CD4-positive, alpha-beta T cell treated with Interferon gamma for 1 hour (primary cell): ENCODE measurements at places on chromosomes 13 and 19.

DNA sequence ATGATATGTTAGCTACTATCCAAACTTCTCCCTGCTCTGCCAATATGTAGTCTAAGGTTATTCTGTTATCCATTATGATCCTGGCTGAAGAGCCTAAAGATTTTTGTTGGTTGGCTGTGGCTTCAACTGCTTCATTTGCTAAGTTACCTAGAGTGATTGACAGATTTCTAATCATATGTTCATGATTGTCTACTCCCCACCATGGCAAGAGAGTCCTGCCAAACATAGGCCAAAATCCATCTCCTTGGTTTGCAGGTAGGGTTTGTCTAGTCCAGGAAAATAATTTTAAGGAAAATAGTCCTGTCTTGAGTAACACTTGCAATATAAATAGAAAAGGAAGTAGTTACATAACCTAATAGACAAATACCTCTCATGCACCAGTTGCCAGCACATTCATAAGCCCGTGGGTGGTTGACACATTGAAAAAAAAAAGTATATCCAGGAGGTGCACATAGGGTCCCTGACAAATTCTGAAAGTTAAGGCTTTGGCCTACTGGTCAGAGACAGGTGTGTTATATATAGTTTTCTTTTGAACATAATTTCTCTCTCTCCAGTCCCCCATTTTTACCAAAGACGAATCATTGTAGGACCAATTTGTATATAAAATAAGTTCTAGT is 5.4 kb upstream of the CBY2 start:
- no peak for DNase-seq

GRCh38 chr13:29496241-29496712 is 99.2 kb downstream of the SLC7A1 start:
- peak; percentile 47 for DNase-seq

DNA sequence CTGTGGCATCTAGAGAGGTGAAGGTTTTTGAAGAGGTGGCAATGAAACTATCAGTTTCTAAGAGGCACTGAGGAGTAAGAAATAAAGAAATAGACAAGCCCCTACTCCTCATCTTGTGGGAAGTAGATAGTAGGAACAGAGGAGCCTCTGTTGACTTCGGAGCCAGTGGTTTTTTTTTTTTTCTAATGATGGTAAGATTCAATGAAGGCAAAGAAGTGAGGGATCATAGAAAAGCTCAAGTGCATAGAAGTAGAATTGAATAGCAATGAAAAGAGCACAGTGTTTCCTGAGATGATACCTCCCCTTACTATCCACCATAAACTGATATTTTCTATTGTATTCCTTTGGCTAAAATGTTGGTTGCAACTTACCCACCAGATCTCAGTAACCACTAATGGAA is 46.3 kb downstream of the FREM2 start:
- no peak for DNase-seq

GRCh38 chr19:22918221-22918620 is 84.8 kb downstream of the ZNF728 start:
- DNase-seq: no peak

- DNase-seq: no peak
Measured at GRCh38 chr13:85166891-85167290, 632.3 kb downstream of the SLITRK6 start.

DNA sequence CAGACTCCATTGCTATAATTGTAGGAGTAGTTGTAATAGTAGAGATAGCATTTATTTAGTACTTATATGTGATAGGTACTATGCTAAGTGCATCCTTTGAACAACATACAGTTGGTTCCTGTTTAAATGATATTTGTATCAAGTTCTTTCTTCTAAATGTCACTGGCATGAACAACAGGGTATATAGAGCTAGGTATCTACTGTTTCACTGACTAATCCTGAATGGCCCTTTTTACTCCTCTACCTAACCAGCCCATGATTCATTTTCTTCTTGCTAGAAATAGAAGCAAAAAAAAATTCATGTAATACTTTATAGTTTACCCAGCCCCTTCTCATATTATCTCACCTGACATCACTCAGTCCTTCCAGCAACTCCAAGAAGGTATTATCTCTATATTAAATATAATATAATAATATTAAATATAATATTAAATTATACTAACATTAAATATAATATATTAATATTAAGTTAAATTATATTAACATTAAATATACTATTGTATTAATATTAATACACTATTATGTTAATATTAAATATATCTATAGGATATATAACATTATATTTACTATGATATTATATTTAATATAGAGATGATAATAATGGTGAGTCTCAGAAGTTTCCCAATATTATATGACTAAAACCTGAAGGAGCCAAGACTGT is 74.2 kb downstream of the FRY start:
- no peak for DNase-seq

DNA sequence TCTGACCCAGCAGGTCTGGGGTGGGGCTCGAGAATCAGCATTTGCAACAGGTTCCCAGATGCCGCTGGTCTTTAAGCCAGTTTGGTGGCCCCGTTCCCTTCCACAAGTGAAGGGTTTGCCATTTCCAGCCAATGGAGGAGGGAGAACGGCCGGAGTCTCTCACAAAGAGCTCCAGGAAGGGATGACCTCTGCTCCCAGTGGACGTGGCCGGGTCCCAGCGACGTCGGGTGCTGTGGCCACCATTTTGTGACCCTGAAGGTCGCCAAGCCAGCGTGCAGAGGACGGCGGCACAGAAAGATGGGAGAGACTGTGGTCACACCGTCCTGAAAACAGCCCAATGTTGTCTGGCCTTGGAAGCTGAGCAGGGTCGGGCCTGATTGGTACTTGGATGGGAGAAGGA is 8.0 kb downstream of the SHC2 start:
- DNase-seq: no peak

- DNase-seq: peak; percentile 18
Measured at GRCh38 chr13:98998831-98999638, 21.2 kb upstream of the DOCK9 start.

- DNase-seq: no peak
Measured at GRCh38 chr13:25494698-25495411, 123.1 kb downstream of the ATP8A2 start.

DNA sequence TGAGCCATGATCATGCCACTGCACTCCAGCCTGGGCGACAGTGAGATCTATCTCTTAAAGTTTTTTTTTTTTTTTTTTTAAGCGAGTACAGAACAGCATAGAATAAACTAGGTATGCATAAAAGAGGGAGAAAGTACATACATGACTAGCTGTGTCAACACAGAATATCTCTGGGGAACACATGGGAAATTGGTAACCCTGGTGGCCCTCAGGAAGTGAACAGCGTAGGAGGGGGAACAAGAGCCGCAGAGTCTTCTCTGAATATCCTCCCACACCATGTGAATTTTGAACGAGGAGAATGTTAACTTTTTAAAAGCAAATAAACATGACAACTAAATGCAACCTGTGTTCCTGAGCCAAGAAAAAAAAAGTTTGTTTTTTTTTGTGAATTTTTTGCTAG is 15.2 kb downstream of the PHLDB3 start:
- no peak for DNase-seq

DNA sequence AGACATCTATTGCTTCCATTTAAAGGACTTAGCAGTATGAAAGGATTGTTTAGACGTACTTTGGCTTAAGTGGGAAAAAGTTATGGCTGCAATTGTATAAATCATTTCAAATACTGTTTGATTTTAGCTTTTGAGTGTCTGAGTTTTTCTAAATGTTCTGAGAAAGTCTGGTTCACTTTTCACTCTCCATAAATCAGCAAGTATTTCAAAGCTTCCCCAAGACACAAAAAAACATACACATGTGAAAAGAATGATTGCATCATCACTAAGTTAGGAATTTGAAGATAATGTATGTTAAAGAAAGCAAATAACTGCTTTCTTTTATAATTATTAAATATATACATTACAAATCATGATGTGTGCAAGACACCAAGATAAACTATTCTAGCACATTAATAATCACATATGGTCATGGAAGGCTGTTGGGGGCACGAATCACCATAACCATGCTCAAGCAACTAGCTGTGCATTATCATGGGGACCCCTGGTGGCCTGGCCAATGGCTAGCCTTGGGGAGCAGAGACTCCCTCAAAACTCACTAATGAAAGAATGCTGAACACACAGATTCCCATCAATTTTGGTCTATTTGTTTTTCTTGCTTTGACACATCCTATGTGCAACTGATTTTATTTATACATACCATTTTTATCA is 111.1 kb downstream of the MIPEP start:
- no peak for DNase-seq

GRCh38 chr13:97256343-97256783 is 34.2 kb downstream of the MBNL2 start:
- DNase-seq: no peak

DNA sequence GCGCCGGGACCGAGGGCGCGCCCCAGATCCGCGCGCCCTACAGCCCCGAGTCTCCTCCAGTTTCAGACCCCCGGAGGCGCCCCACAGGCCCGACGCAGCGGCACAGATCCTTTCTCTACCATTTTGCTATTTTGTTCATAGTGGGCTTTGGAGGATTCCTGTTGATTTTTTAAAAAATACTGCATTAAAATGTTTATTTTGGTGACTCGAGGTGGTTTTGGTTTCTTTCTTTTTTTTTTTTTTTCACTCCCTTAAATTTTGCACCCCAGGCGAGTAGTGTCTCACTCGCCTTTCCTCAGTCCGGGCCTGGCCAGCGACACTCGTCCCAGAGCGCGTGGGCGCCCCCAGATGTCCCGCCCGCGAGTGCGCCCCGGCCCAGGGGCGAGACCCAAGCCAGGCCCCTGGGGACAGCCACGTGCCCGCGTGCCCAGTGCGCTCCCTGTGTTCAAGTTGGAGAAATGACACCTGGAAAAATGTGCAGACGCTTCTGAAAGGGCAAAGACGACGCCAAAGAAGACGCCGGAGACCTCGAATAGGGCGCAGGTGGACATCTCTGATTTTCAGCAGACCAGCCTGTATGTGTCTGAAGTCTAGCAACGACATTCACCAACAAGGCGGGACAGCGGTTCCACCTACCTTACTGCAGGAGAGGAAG is 471 bp upstream of the INSR start:
- DNase-seq: peak; percentile 30

DNA sequence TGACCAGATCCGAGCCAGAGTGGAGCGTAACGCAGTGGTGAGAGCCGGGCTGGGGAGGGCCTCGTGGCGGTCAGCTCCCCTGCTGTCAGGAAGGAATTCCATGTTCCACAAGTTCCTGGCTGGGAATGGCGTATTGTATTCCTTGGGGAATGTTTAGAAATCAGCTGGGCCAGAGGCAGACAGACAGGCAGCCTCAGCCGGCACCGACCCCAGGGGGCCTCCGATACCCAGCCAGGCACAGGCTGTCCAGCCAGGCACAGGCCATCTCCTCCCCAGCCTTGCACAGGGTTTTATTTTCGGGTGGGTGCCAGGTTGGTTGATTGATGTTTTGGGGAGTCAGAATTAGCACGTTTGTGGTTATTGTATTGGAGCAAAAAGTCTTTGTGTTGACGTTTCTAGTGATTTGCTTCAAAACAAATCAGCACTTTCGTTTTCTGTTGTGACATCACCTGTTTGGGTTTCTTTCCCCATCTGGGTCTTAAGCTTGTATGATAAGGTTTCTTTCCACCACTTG is 126.6 kb upstream of the MCF2L start:
- DNase-seq: no peak

DNA sequence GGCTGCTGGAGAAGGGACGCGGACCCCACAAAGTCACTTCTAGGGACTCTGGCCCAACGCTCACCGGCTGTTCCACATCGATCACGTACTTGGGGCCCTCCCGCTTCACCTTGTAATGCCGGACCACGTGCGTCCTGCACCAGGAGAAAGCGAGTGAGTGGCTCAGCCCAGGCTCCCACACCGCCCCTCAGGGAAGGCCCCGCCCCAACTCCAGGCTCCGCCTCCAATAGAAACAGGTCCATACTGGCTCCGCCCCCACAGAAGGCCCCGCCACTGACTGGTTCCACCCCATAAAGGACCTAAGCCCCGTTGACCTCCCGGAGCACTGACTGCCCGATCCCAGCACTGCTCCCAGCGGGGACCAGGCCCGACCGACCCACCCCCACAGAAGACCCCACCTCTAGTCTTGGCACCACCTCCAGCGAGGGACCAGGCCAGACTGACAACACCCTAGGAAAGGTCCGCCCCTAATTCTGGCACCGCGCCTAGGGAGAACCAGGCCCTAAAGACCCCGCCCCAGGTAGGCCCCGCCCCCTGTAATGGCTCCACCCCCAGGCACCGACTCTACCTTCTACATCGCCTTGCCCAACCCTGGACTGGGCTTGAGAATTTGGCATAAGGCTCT is 11.3 kb downstream of the STAP2 start:
- peak; percentile 74 for DNase-seq

GRCh38 chr19:39275578-39275977 is 7.4 kb downstream of the IFNL2 start:
- DNase-seq: no peak

GRCh38 chr19:30023330-30023729 is 81.3 kb downstream of the URI1 start:
- DNase-seq: no peak

DNA sequence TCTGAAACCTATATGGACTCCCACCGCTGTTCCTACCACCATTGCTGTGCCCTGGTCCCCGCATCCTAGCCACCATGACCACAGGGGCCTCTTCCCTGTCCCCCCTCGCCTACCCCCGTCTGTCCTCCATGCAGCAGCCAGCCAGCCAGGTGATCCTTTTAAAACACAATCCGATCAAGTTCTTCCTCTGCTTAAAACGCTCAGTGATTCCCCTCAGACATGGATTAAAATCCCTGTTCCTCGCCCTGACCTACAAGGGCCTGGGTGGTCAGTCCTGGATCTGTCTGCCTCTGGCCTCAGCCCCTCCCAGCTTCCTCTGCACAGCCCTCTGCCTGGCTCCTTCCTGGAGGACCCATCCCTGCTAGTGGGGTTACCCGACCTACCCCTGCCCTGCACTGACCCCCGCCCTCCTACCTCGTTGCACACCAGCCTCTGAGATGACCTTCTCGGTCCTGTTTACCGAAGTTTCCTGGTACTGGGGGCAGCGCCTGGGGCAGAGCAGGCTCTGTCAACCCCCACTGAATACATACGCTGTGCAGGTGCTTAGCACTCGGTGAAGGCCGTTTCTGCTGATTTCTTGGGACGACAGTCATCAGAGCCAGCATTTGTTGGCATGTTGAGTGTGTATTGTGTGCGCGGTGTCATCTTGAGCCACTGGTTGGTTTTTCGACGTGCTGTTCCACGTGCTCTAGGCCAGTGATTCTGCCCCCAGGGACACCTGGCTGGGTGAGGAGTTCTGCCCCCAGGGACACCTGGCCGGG is 14.7 kb upstream of the LENG8 start:
- no peak for DNase-seq
